ENCODE measurements at places on chromosomes 4 and X. TPM values are rescaled to one million over a fixed set of nuclear protein-coding genes. Genes with fewer than 3 reads are reported as not detected.

DNA sequence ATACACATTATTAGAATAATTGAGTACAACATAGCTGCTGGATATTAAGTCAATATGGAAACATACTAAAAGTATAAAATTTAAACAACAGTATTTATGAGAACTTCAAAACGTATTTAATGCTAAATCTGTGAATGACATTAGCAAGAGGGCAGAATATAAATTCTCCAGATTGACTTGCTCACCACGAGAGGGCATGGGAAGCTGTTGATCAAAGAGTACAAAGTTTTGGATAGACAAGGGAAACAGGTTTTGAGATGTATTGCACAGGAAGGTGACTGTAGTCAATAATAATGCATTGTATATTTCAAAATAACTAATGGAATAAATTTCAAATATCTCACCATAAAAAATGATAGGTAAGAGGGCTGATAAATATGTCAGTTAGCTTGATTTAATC, 768.2 kb downstream of the CENPC start:
- DNase-seq = no peak
- H3K27me3 ChIP-seq = no peaks in the 10 kb centered on the region
- no peaks in the 10 kb centered on the region for H3K36me3 ChIP-seq

DNA sequence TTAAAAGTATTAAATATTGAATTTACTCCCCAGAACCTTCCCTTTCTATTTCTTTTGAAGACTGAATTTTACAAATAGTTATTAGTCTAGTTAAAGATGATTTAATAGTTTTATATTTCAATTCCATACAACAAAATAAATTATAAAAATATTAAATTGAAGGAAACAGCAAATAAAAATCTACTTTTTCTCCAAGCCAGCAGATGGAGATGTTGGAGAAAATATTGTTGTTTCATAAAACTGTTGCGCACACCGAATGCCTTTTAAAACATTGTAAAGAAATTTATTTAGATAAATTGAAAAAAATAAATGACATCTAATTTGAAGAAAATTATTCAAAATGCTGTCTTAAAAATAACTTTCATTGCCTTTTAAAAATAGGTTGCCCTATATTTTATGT, 5.5 kb downstream of the GRIA2 start:
- H3K4me1 ChIP-seq = no peaks in the 10 kb centered on the region
- no peak overlapping the region for H3K27ac ChIP-seq
- H3K4me3 ChIP-seq = no peak overlapping the region
- H3K36me3 ChIP-seq = no peaks in the 10 kb centered on the region
- H3K27me3 ChIP-seq = peaks cover 13% of the 10 kb centered on the region
- DNase-seq = no peak

Gene RNF128
- not detected for total RNA-seq

Gene DIPK2B
- not detected for total RNA-seq

DNA sequence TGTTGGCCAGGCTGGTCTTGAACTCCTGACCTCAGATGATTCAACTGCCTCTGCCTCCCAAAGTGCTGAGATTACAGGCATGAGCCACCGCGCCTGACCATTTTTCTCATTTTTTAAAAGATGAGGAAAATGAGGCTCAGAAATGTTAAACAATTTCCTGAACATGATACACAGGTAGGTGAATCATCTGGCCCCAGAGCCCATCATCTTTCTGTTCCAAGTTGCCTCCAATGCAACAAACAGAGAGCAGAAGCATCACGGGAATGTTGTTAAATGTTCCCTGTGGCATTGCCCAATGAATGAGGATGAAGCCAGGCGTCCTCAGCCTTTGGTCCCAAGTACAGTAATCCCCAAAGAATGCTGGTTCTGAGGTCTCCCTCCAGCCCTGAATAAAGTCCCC, 31.3 kb upstream of the ANXA5 start:
- H3K27ac ChIP-seq = no peak overlapping the region
- DNase-seq = no peak
- peaks cover 12% of the 10 kb centered on the region for H3K27me3 ChIP-seq

Gene COL4A6
- not detected for total RNA-seq

GRCh38 chrX:10660171-10660570, 39.8 kb upstream of the MID1 start:
- no peaks in the 10 kb centered on the region for H3K27me3 ChIP-seq
- H3K4me3 ChIP-seq = no peak overlapping the region
- no peak overlapping the region for H3K27ac ChIP-seq
- H3K36me3 ChIP-seq = no peaks in the 10 kb centered on the region

Gene TRIM75
- not detected for total RNA-seq

- H3K27me3 ChIP-seq = no peaks in the 10 kb centered on the region
- no peak for DNase-seq
- no peak overlapping the region for H3K27ac ChIP-seq
- no peaks in the 10 kb centered on the region for H3K36me3 ChIP-seq
- peaks cover 10% of the 10 kb centered on the region for H3K4me1 ChIP-seq
These were observed 131.3 kb downstream of the RTL3 start for GRCh38 chrX:78527818-78528217.

Gene DCAF16
- total RNA-seq = 39.2 TPM

- no peak overlapping the region for H3K4me3 ChIP-seq
- no peaks in the 10 kb centered on the region for H3K4me1 ChIP-seq
- H3K36me3 ChIP-seq = no peaks in the 10 kb centered on the region
- H3K27me3 ChIP-seq = no peaks in the 10 kb centered on the region
These were observed 362.1 kb upstream of the ATOH1 start for GRCh38 chr4:93466446-93466845.

- H3K4me3 ChIP-seq = no peak overlapping the region
- H3K27ac ChIP-seq = no peak overlapping the region
- H3K27me3 ChIP-seq = peaks cover 22% of the 10 kb centered on the region
- no peak for DNase-seq
- H3K36me3 ChIP-seq = no peaks in the 10 kb centered on the region
These were observed 188.0 kb downstream of the STIM2 start for GRCh38 chr4:27048429-27049238.

DNA sequence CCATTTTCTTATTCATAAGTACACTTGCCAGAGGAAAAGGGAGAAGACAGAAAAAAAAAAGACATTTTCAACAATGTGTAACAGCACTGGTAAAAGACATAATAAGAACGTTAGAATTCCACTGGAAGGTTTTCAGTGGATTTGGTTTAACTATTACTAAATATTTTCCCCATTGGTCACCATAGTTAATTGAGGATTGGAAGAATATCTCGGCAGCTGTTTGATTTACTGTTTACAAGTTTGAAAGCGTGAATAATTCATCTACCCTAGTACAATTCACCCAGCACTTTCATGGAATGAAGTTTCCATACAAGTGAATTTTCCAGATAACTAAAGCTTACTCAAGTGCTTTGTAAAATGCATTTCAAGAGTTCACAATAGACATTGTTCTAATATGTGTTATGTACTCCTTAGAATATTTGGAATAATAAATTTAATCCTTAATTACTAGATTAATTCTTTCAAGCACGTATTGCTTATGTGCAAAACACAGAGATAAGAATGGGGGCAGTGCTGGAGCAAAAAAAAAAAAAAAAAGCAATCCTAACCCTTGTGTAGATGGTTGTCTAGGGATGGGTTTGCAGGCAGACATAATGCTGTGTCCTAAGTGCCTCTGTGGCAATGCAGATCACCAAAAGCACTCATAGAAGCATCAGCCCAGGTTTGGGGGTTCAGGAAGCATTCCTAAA, 57.1 kb downstream of the ENPEP start:
- no peak overlapping the region for H3K4me3 ChIP-seq
- no peak for DNase-seq
- no peaks in the 10 kb centered on the region for H3K36me3 ChIP-seq
- H3K27me3 ChIP-seq = peaks cover 26% of the 10 kb centered on the region
- peaks cover 5% of the 10 kb centered on the region for H3K4me1 ChIP-seq

Gene NCAPG
- total RNA-seq = 92.5 TPM

DNA sequence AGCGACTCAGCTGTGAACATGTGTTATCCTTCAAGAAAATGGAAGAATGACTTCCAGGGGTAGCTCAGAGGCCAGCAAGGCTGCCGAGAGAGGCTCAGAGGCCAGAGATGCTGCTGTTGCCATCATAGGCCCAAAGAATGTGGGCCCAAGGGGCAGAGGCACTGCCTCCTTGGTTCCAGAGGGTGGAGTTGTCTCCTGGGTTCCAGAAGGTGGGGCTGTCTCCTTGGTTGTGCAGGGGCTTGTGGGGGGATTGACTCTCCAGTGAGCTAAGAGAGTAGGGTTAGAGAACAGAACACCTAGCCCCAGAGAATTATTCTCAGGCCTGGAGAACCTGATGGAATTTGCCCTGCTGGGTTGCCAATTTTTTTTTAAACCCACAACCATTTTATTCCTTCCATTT, 62.6 kb downstream of the DGKK start:
- no peaks in the 10 kb centered on the region for H3K27me3 ChIP-seq
- DNase-seq = no peak
- no peaks in the 10 kb centered on the region for H3K4me1 ChIP-seq
- no peak overlapping the region for H3K4me3 ChIP-seq

DNA sequence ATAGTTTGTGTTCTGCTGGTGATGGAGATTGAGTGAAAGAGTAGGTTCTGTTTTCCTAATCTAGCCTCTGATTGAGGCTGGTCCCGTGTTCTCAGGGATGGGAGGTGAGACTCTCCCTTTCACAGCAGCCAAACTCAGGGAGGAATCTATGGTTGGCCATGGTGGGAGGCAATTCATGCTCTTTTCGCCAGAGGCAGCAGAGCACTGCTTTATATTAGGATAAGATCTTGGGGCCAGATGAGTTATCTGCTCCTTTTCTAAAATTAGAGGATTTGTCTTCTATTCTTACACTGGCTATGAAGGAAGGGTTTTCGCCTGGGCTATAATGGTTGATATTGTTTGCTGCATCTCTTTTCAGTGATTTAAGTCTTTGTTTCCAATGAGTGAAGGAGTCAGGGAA, 63.9 kb upstream of the NLGN4X start:
- H3K4me1 ChIP-seq = no peaks in the 10 kb centered on the region
- no peak for DNase-seq
- H3K4me3 ChIP-seq = no peak overlapping the region
- H3K36me3 ChIP-seq = no peaks in the 10 kb centered on the region
- no peaks in the 10 kb centered on the region for H3K27me3 ChIP-seq

DNA sequence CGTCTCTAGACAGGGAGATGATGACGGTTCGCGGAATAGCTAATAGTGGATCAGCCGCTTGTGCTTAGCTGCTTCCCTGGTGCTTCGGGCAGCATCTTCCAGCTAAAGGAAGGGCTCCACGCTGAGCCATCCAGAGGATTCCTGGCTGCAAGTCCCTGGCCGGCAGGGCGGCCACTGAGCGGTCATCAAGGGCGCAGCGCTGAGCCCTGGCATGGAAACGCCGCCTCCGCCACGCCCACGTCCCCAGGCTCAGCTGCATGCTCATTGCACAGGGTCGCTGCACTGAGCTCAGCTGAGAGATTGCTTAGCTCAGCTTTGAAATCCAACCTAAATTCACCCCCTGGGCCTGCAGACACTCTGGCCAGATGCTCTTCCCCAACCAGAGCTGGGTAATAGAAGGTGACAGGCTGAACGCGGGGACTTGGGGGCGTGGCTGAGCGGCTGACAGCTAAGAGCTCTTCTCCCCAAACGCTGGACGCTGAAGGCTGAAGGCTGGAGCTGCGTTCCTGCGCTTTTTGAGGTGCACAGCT, 118.2 kb upstream of the KIT start:
- peaks cover 17% of the 10 kb centered on the region for H3K27me3 ChIP-seq
- no peaks in the 10 kb centered on the region for H3K36me3 ChIP-seq
- no peak overlapping the region for H3K27ac ChIP-seq
- no peak for DNase-seq

Gene TMEM271
- not detected for total RNA-seq

DNA sequence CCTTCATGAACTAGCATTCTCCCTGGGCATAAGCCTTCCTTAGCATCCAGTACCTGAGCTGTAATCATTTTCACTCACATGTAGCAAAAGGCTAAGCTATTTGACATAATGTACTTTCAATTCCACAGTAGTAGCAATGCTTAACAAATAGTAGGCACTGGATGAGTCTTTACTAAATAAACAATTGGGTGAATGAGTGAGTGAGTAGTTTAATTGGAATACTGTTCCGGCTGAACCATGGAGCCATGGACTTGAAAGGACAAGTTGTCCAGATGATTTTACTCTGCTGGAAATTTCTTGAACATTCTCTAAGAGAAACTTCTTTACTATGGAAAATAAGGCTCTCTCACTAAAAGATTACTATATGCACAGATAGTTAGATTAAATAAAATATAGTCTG, 159.3 kb downstream of the FAM47B start:
- no peaks in the 10 kb centered on the region for H3K36me3 ChIP-seq
- H3K27ac ChIP-seq = no peak overlapping the region
- H3K27me3 ChIP-seq = no peaks in the 10 kb centered on the region
- no peak overlapping the region for H3K4me3 ChIP-seq
- no peak for DNase-seq
- no peaks in the 10 kb centered on the region for H3K4me1 ChIP-seq

DNA sequence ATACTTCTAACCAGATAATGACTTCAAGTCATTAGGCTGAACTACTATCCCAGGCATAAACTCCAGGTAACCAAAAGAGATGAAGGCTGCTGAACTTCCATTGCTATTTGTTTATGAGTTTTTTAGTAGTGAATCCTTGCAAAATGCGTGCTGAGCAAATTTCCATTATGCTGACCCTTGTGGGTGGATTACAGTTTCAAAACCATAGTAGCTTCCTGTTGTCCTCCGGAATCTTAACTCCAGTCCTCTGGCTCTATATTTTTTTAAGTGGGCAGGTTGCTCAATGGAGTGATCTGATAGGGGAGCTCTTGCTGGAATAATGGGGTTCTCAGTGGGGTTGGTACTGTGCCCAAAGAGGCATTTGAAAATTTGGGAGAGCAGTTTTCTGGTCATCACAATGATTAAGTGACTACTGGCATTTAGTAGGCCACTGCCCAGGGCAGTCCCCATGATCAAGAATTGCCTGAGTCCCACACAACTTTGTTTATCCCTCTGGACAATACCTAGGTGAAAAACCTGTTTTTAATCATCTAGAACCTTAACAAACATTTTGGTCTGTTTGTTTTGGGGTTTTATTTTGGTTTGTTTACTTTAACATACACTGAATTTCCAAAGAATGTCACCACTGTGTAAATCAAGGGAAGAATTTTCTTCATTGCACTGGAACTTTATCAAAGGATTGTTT, 302.3 kb upstream of the GATB start:
- peaks cover 5% of the 10 kb centered on the region for H3K36me3 ChIP-seq
- no peak overlapping the region for H3K27ac ChIP-seq
- no peak for DNase-seq

GRCh38 chr4:56637791-56638190, 43.3 kb downstream of the HOPX start:
- no peaks in the 10 kb centered on the region for H3K27me3 ChIP-seq
- H3K4me3 ChIP-seq = no peak overlapping the region
- no peak for DNase-seq
- H3K36me3 ChIP-seq = no peaks in the 10 kb centered on the region

DNA sequence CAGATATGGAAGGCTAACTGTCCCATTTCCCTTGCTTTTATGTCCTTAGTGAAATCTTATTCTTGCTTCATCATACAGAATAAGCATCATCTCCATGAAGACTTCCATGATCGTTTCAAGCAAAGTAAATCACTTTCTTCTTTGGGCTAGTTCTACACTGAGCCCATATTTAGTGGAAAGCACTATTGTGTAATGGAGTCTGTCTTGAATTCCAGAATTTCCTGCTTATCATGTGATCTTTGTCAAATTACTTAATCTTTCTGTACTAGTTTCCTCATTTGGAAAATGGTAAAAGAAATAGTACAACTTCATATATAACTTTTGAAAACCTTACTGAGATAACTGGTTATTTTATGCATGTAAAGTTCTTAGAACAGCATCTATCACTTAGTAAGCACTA, 7.6 kb downstream of the ANAPC10 start:
- H3K4me3 ChIP-seq = no peak overlapping the region
- H3K4me1 ChIP-seq = peaks cover 15% of the 10 kb centered on the region
- H3K36me3 ChIP-seq = peaks cover 73% of the 10 kb centered on the region
- H3K27ac ChIP-seq = no peak overlapping the region

- no peak for DNase-seq
- H3K4me1 ChIP-seq = no peaks in the 10 kb centered on the region
- no peaks in the 10 kb centered on the region for H3K36me3 ChIP-seq
- H3K4me3 ChIP-seq = no peak overlapping the region
These were observed 113.2 kb upstream of the SPRY1 start for GRCh38 chr4:123283371-123283895.
